ENCODE measurements at places on chromosomes 3 and 15.
A peak's percentile ranks its signal among the peaks of the same experiment; 100 is the strongest.

GRCh38 chr3:171173736-171174135 is 147.2 kb upstream of the SLC2A2 start:
- DNase-seq = peak; percentile 85

GRCh38 chr3:183069086-183069485 is 30.2 kb downstream of the MCCC1 start:
- DNase-seq = no peak

DNA sequence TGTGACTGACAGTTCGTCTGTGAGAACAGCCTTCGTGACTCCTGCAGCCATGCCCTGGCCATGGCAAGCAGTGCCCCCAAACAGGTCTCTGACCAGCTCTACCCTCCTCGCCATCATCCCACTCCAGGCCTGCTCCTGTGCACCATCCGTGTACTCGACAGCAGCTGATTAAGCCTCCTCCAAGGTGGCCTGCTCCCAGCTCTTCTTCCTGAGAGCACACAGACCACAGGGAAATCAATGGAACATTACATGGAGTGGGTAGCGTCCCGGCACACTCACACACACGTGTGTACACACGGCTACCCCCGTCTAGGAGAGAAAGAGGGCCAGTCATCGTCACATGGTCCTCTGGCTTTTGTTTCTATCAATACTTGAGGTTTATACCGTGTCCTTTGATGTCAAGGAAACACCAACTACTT is 21.1 kb downstream of the ANXA2 start:
- DNase-seq = no peak

DNA sequence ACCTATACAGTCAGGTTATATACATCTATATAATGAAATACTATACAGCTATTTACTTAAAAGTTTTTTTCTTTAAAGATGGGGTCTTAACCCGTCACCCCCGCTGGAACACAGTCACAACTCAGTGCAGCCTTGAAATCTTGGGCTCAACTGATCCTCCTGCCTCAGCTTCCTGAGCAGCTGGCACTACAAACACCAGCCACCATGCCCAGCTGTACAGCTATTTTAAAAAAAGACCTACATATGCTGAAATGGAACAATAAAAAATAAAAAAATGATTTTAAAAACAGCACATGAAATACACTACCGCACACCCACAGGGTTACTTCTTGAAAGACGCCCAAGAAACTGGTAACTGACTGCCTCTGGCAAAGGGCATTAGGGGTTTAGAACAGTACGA is 3.8 kb downstream of the NCBP2 start:
- DNase-seq = no peak

GRCh38 chr3:53850895-53851294 is 4.5 kb downstream of the IL17RB start:
- DNase-seq = no peak

- DNase-seq = no peak
Measured at GRCh38 chr3:125005222-125005621, 50.6 kb downstream of the HEG1 start.

DNA sequence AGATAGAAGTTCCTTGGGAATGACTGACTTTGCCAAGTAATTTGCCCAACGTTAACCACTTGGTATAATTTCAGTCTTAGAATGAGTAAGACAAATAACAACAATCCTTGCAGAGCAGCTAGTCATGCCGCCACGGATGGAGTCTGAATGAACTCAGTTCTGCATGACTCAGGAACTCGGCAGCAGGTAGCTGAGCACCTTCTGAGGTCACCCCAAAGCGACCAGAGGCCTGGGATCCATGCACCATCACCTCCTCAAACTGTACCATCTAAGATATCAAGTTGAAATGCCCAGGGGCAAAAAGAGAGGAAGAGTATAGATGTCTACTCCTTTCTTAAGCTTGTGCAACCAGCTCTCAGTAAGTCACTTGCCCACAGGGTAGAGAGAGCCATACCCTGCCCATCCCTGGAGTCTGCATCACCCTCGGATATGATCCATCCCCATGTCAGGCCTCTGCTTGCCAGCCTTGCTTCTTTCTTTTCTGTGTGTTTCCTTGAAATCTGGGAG is 8.5 kb upstream of the CDCP1 start:
- no peak for DNase-seq

GRCh38 chr3:193903512-193903817 is 232.5 kb upstream of the HES1 start:
- no peak for DNase-seq

GRCh38 chr3:131735544-131735943 is 232.8 kb upstream of the MRPL3 start:
- no peak for DNase-seq

- peak; percentile 15 for DNase-seq
Measured at GRCh38 chr3:126654571-126655383, at the start of gene TXNRD3. TXNRD3 (minus strand) TSS chr3:126655124.

- no peak for DNase-seq
Measured at GRCh38 chr3:78801926-78802561, 965.8 kb downstream of the ROBO1 start.

GRCh38 chr15:38768970-38769369 is 204.4 kb upstream of the RASGRP1 start:
- DNase-seq = no peak

DNA sequence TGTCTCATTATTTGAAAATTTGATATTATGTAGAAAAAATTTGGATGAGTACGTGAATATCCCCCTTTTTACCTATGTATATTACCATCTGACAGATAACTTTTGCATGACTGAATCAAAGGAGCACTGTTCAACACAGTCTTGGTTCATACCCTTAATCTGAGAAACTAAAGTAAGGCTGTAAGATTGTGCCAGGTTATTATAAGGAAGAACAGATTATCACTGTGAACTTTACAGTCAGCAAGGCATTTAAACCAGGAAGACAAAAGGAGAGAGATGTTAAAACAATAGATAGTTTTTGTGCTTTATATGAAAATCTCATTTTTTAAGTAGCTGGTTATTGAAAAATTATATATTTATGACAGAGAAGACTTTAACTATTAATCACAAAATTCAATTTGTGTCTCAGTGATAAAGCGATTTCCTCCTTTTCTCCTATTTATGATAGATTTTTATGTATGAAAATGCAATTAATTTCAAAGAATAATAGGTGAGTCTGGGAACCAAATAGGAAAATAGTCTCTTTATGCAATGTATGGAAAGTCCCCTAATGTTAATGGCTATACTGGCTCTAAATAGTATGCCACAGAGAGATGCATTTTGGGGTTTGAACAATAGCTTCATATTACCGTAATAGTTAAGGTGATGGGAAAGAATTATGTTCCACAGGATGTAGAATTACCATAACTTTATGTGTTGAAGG is 33.4 kb downstream of the PLCL2 start:
- DNase-seq = no peak

DNA sequence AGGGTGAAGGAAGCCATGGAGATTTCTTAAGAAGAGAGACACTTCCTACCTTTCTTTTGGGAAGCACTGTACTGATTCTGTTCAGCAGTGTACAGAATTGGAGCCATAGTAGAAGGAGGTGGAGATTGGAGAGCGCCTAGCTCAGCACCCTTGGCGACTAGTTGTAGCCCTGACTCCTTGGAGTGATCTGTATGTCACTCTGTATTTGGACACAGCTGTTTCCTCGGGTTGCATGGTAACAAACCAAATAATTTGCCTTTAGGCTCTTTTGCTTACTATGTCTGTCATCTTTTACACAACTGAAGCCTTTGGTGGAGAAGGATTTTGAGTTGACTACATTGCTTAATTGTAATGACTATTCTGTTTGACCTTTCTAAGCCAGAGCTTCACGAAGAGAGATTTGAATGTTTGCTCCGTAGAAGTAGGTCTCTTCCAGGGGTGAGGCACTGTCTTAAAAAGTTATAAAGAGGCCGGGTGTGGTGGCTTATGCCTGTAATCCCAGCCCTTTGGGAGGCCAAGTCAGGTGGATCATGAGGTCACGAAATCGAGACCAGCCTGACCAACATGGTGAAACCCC is 77.1 kb downstream of the AKAP13 start:
- DNase-seq = no peak

DNA sequence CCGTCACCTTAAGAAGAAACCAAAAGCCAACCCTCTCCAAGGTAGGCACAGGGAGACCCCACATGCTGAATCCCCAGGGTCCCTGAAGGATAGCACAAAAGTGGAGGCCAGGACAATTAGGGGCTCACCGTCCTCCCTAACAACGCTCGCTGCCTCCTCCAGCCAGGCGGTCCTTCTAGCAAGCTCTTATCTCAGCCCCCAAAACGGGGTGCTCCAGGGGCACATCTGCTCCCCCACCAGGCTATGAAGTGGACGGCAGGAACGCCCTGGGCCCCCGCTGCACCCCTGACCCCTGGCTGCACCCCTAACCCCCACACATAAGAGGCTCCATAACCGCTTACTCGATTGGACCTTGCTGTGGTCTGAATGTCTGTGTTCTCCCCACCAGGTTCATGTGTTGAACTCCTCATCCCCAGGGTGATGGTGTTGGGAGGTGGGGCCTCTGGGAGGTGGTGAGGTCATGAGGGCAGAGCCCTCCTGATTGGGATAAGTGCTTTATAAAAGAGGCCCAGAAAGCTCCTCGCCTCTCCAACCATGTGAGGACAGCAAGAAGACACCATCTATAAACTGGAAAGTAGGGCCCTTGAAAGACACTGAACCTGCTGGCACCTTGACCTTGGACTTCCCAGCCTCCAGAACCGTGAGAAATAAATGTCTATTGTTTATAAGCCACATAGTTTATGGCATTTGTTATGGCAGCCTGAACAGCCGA is 153.3 kb downstream of the NUP210 start:
- DNase-seq = no peak

DNA sequence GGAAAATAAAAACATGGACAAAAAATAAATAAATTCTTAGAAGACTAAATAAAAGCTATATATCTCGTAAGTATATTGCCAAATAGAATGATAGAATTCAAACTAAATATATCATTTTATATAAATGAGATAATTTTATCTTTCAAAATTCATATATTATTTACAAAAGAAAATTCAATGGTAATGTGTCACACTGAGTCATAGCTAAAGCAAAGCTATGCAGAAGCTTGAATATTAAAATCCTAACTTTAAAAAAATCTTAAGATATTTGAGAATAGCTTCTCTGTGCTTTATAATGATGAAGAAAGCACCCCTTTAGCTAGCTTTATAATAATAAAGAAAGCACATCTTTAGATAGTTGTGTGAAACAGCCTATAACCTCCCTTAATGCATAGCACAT is 1010.8 kb downstream of the OTOL1 start:
- DNase-seq = no peak

DNA sequence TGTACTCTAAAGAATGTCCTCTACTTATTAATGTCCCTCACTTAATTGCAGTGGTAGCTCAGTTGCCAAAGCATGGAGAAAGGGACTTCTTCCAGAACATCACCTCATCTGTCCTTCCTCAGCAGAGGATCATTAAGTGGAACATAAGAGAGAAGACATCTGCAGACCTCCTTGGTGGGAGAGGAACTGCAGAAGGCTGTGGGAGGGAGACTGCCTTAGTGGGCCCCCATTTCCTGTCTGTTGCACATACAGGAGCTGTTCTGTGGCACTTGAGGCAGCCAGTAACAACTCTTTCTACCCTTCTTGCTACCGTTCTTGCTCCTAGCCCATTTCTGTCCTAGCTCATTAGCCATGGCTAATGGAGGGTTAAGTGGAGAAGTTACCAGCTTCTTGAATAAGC is 33.6 kb downstream of the HPS3 start:
- DNase-seq = peak; percentile 91

DNA sequence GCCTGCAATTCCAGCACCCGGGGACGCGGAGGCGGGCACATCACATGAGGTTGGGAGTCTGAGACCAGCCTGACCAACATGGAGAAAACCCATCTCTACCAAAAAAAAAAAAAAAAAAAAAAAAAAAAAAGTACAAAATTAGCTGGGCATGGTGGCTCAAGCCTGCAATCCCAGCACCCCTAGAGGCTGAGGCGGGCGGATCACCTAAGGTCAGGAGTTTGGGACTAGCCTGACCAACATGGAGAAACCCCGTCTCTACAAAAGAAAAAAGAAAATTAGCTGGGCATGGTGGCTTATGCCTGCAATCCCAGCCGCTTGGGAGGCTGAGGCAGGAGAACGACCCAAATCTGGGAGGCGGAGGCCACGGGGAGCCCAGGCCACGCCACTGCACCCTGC is 7.5 kb upstream of the FAN1 start:
- no peak for DNase-seq

- no peak for DNase-seq
Measured at GRCh38 chr3:135806317-135806716, 159.2 kb upstream of the PPP2R3A start.

DNA sequence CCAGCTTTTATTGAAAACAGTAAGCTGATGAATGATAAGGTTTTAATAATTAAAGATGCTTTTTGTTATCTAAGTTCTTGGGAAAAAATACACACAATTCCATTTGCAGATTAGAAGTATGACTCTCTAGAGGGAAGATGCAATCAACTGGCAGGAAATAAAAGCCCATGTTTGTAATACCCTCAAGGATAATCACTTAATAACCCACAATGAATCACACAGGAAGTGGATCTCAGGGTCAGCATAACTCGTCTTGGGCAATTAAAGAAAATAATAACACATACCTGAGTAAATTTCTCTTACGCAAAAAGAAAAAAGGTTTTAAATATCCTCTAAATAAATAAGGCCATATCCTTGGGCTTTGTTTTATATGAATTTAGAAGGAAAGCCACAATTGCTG is 9.4 kb upstream of the EID1 start:
- no peak for DNase-seq

GRCh38 chr3:189727898-189728297 is 96.7 kb downstream of the TP63 start:
- DNase-seq = no peak

- DNase-seq = no peak
Measured at GRCh38 chr15:86060674-86061073, 19.0 kb upstream of the AGBL1 start.

DNA sequence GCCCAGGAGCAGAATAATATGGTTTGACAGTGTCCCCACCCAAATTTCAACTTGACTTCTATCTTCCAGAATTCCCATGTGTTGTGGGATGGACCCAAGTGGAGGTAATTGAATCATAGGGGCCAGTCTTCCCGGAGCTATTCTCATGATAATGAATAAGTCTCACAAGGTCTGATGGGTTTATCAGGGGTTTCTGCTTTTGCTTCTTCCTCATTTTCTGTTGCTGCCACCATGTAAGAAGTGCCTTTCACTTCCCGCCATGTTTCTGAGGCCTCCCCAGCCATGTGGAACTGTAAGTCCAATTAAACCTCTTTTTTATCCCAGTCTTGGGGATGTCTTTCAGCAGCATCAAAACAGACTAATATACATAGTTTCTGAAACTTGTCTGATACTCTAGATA is 28.4 kb upstream of the ATP2C1 start:
- DNase-seq = no peak
